ENCODE measurements at places on chromosomes 7 and 10.

GRCh38 chr7:76515999-76516443 is 5.7 kb downstream of the UPK3B start:
- DNase-seq, result no peak

GRCh38 chr7:139538881-139539635 is 15.6 kb downstream of the CLEC2L start:
- DNase-seq, result no peak

DNA sequence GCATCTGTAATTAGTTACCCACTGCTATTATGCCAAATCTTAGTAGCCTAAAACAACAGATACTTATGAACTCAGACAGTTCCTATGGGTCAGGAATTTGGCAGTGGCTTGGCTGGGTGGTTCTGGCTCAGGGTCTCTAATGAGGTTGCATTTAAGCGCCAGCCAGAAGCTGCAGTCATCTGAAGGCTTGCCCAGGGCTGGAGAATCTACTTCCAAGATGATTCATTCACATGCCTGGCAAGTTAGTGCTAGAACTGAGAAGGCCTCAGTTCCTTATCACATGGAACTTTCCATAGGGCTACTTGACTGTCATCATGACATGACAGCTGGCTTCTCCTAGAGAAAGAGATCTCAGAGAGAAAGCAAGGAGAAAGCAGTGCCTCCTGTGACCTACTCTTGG is 121.3 kb downstream of the AVL9 start:
- no peak for DNase-seq

DNA sequence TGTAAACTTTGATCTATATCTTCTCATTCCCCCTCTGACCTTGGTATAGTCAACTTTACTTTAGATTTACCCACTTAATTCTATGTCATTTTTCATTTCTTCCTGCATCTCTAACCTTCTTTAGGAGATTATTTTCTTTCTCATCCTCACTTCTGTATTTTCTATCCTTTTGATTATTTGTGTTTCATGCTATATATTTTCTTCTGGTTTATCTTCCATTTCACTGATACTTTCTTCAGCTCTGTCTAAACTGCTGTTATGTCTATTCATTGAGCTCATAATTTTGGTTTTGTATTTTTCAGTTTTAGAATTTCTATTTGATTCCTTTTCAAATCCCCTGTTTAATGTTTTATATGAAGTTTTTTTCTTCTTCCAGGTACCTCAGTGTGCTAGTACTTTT is 171.1 kb upstream of the LYZL1 start:
- DNase-seq, result no peak

GRCh38 chr10:14023673-14024328 is 306.9 kb downstream of the FRMD4A start:
- no peak for DNase-seq

DNA sequence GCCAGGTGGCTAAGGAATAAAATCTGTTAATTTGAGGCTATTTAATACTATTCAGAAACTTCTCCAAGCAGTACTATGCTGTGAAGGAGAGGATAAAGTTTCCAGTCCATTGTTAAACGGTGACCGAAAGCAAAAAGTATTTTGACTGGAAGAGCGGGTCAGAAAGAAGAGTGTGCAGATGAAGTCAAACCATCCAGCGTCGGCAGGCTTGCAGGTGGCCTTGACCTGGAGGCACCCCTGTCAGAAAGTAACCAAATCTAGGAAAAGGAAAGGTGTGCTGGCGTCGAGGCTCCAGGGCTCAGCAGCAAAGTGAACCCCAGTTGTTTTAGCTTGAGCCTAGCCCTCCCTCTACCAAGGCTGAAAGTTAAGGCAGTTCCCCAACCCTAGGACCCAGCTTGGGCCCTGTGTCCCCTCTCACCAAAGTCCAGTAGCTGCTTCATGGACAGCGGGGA is 544 bp downstream of the PDK4 start:
- DNase-seq, result no peak

DNA sequence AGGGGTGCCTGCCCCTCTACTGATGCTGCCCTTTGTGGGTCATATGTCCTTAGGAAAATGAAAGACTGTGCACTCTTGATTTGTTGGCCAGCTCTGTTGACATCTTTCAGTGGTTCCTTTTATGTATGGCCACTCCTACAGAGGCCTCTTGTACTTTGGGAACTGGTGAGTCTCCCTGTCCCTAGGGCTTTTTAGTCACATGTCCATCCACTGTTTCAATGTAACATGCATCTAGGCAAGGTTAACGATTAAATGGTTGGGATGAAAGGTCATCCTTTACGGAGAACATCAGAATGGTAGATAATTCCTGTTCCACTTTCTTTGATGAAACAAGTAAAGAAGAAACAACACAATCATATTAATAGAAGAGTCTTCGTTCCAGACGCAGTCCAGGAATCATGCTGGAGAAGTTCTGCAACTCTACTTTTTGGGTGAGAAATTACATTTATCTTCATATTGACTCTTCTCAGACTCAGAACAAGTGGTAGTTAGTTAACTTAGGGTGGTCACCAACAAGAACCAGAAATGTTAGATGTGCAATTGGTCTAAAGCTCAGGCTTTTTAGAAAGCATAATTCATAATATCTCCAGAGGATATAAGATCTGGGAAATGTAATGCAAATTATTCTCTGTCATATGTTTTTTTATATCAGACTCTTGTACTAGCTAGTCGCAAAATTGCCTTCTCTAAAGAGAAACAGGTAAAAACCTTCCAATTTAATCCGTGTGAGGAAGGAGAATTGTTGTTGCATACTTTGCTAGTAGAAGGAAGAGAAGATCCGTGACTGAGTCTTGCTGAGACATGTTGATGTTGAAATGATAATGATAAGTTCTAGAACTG is at the start of gene ABCC2:
Gene ABCC2, plus strand, starts transcription at position 194 of the 840 bp plus-strand sequence. Its CDS starts 205 bp downstream, at position 399.
- no peak for DNase-seq

Data from ecto neural progenitor cell (in vitro differentiated cells).